Suppressor macrophage (primary cell): ENCODE measurements at places on chromosomes 2 and 18.

DNA sequence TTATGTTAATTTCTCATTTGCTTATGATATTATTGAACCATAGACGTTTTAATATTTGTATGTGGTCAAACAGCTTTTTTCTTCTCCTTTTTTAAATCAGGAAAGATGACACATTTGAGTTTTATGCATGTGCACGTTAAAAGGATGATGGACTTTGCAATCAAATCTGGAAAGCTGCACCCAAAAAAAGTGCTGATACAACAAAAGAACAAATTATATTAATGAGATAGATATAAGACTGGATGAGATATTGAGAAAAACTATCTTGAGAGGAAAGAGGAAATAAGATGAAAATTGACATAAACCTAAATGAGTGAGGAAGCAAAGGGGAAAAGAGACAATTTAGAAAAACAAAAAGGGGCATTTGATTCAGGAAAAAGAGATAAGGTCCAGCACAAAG lies 96.4 kb upstream of the CBLN2 start:
- DNase-seq, result no peak

GRCh38 chr18:40926679-40927078 lies 1028.4 kb upstream of the PIK3C3 start:
- DNase-seq, result no peak

DNA sequence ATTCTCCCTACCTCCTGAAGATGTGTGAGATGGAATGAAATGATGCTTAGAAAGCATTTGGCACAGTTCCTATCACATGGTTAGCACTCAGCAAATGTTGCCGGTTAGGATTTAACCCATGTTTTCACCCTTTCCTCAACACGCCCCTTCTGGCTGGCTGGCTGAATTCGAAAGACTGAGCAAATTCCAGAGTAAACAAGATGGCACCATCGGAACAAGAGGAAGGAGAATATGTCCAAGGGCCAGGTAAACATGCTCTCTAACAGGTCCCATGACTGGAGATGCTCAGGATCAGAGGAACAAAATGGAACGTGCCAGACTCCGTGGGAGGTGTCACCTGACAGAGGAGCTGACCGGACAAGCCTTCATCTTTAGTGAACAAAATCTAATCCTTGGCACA lies 145.6 kb downstream of the ANKRD44 start:
- DNase-seq, result no peak

GRCh38 chr2:100266126-100266525 lies 56.2 kb downstream of the LONRF2 start:
- no peak for DNase-seq

DNA sequence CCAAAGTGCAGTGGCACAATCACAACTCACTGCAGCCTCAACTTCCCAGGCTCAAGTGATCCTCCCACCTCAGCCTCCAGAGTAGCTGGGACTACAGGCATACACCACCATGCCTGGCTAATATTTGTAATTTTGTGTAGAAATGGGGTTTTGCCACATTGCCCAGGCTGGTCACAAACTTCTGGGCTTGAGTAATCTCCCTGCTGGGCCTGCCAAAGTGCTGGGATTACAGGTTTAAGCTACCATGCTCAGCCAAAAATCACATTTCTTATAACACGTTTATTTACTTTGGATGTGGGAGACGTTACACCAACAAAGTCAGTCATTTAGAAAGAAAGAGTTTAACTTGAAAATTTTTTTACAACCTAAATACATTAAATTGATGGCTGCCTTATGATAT lies 209.0 kb upstream of the VWC2L start:
- no peak for DNase-seq

DNA sequence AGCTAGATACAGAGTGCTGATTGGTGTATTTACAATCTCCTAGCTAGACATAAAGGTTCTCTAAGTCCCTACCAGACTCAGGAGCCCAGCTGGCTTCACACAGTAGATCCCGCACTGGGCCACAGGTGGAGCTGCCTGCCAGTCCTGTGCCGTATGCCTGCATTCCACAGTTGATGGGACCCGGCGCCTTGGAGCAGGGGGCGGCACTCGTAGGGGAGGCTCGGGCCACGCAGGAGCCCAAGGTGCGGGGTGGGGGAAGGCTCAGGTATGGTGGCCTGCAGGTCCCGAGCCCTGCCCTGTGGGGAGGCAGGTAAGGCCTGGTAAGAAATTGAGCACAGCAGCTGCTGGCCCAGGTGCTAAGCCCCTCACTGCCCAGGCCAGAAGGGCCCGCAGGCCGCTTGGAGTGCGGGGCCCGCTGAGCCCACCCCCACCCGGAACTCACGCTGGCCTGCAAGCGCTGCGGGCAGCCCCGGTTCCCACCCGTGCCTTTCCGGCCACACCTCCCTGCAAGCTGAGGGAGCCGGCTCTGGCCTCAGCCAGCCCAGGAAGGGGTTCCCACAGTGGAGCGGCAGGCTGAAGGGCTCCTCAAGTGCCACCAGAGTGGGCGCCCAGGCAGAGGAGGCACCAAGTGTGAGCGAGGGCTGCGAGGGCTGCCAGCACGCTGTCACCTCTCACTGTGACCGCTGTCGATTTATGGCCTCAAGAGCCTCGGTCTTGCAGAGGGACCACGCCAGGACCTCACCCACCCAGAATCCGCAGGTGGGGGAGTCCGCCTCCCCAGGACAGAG lies 76.5 kb downstream of the MEX3C start:
- no peak for DNase-seq
